ENCODE measurements at places on chromosomes 12 and 14. TPM values are rescaled to one million over a fixed set of nuclear protein-coding genes. Genes with fewer than 3 reads are reported as not detected.

DNA sequence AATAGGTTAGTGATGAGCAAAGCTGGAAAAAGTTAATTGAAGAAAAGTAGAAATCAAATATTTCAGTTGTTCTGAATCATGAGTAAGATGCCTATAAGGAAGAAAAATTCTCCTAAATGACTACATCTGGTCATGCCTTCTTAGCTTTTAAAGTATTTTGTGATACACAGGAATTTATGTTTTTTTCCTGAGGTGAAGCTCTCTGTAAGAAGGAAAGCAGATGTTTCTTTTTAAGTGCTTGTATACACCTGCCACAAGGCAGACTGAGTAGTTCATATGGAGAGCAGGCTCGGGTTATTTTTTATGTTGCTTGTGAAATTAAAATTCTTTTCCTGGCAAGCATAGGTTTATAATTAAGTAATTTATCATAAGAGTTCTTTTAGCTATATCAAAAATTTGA lies 275.2 kb downstream of the RAD51B start:
- DNase-seq, result no peak

DNA sequence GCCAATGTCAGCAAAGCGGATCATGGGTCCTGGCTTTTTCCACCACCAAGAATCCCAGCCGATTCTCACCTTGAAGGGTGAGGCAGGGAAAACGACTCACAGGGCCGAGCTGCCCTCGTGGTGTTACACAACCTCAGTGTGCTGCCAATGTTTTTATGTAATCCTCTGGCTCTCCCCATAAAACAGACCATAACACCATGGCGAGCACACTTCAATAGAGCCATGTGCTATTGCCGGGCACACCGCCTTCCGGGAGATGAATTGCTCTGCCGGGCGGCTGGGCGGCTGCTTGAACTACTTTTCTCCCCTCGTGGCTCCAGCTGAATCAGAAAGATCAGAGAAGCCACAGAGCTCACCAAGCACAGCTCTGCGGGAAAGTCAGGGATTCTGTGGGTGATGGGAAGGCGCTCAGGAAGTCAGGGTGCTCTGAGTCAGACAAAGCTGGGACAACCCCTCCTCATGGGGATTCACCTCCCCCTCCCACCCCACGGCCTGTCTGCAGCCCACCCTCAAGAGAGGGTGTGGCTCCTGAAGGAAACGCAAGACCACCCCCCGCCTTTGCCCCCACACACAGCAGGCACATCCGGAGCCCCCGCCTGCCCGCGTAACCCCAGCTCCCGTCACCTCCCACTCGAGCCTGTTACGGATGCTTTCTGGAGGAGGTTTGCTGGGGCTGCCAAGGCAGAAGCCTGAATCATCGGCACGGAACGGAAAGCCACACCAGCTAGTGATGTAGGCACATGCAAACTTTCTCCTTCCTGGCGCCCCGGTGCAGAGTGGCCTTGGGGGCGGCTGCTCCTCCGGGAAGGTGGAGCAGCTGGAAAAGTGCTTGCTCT lies 1.8 kb downstream of the GALNT9 start:
- peak; percentile 7 for DNase-seq

- DNase-seq, result no peak
Observed at GRCh38 chr12:14157088-14157747, 175.8 kb upstream of the GRIN2B start.

CD4 gene
- total RNA-seq, result 0.07 TPM

DNA sequence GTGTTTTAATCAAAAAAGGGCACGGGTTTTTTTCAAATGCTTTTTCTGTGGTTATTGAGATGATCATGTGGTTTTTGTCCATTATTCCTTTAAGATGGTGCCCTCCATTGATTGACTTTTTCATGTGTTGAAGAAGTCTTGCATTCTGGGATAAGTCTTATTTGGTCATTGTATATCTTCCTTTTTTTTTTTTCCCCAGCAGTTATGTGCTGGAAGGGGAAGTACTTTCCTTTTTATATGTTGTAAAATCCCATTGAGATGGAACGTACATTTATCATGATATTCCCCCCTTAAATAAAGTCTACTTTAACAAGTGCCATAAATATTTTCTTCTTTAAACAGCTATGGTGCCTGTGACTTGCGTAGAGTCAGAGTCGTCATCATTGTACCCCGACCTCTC lies 24.8 kb upstream of the MUCL1 start:
- no peak for DNase-seq

- DNase-seq, result no peak
Observed at GRCh38 chr12:62679608-62680007, 213.0 kb downstream of the MON2 start.

ARHGAP9 gene
- under 0.01 TPM for total RNA-seq

GRCh38 chr12:14825256-14825655 lies 11.3 kb upstream of the SMCO3 start:
- no peak for DNase-seq

GRCh38 chr14:72270147-72270727 lies 338.0 kb downstream of the RGS6 start:
- DNase-seq, result no peak

DNA sequence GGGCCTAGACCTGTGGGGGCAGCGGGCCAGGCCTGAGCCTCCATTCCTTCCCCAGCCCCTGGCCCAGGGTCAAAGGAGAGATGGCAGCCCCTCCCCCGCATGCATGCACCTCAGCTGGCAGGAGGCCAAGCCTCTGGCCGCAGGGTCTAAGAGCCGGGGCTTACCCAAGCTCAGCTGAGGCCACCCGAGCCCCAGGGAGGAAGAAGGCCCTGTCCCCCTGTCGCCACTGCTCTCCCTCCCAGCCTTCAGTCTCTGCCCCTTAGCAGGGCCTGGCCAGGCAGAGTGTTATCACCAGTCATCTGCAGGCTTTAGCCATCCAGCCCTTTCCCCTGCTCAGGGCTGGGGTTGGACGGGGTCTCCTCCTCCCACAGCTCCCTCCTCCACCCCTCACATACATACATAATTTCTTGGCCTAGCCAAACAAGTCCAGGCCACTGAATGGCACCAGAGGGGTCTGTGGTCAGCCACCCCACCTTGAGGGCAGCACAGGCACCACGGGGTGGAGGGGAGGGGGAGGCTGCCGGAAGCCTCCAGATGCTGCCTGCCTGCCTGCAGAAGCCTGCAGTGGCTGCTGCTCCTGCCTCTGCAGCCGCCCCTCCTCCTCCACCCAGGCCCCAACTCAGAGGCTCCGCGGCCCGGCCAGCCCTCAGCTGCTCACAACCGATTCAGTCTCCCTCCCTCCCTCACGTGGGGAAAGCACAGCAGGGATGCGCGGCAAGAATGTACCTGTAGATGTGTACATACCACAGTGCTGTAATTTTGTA lies 22.8 kb downstream of the RAB35 start:
- no peak for DNase-seq

DNA sequence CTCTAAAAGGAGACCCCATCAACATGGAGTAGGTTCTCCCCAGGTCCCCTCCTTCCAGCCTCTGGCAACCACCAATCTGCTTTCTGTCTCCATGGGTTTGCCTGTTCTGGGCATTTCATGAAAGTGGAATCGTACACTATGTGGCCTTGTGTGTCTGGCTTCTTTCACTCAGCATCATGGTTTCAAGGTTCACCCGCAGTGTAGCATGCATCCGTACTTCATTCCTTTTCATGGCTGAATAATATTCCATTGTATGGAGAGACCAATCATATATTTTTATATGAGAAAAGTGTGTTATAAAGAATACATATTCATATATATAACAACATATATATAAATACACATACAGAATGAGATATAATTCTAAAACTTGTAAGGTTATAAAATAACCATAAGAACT lies 19.8 kb downstream of the NCOR2 start:
- no peak for DNase-seq

GRCh38 chr14:64194404-64194803 lies 99.8 kb downstream of the ESR2 start:
- DNase-seq, result no peak

POTEG gene
- total RNA-seq, result not detected

RPS6KA5 gene
- 5.3 TPM for total RNA-seq

AREL1 gene
- 34.4 TPM for total RNA-seq

RARG gene
- total RNA-seq, result 7.4 TPM

- DNase-seq, result no peak
Observed at GRCh38 chr12:17326649-17327048, 720.7 kb upstream of the LMO3 start.

CCDC196 gene
- not detected for total RNA-seq

RHOF gene
- 7.6 TPM for total RNA-seq

TDRD9 gene
- total RNA-seq, result 0.92 TPM

AQP6 gene
- not detected for total RNA-seq

EIF2S3B gene
- total RNA-seq, result 1.4 TPM

- no peak for DNase-seq
Observed at GRCh38 chr14:51071857-51072256, 23.0 kb downstream of the TRIM9 start.

- no peak for DNase-seq
Observed at GRCh38 chr12:92796650-92797049, 93.9 kb downstream of the PLEKHG7 start.

GRCh38 chr14:72888192-72888591 lies 5.7 kb downstream of the DPF3 start:
- no peak for DNase-seq

ORMDL2 gene
- 38.2 TPM for total RNA-seq

GRCh38 chr12:93777254-93777653 lies 100.1 kb downstream of the CRADD start:
- DNase-seq, result peak; percentile 64

- DNase-seq, result no peak
Observed at GRCh38 chr12:117699118-117699517, 269.7 kb downstream of the KSR2 start.

LGR5 gene
- total RNA-seq, result not detected
